CD4-positive, alpha-beta T cell treated with Interleukin-17A for 1 hour (primary cell): ENCODE measurements at places on chromosomes 2 and 18.

- peak; percentile 87 for DNase-seq
Measured at GRCh38 chr2:69816923-69817542, 12.4 kb upstream of the GMCL1 start.

DNA sequence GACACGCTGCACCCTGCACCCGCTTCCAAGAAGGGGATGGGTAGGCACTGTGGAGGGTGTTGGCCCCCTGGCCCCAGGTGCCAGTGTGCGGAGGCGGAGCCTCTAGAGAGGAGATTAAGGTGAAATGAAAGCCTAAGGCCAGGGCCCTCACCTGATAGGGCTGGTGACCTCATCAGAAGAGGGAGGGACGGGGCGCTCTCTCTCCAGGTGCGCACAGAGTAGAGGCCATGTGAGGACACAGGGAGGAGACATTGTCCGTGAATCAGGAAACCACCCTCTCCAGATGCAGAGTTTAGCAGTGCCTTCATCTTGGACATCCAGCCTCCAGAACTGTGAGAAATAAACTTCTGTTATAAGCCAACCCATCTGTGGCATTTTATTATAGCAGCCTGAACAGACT, 62.3 kb downstream of the PSMG2 start:
- no peak for DNase-seq

DNA sequence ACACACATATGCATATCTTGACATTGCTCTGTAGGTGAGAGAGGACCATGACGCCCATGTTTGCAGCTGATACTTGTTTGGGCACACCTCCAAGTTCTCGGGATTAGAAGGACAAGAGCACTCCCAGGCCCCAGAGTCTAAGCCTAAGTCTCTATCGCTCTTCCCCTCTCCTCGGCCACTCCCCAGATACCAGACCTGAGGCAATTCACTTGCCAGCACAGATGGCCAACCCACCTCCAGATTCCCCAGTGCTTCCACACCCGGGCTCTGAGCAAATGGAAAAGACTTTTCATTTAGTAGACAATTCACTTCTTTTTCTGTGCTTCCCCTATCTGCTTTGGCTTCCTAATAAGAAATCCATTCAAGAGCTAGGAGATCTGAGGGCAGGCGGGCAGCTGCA, 32.9 kb downstream of the EHD3 start:
- no peak for DNase-seq

DNA sequence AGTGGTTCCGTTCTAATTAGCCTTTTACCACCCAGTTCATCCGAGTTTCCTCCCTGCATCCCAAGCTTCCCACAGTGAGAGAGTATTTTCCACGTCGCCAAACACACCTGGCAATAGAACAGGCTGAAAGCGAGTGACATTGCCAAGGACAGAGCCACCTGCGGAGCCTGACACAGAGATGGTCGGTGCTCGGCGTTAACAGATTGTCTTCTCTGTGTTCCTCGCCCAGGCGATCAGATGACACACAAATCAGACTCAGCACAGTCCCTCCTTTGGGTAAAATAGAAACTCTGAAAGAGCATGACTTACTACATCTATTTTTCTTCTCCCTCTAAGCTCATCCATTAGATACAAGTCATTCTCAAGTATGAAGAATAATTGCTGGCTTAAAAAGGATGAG, 107.7 kb downstream of the CD226 start:
- no peak for DNase-seq

- no peak for DNase-seq
Measured at GRCh38 chr2:219636144-219636915, 8.9 kb downstream of the SLC4A3 start.

GRCh38 chr2:128727404-128727803, 408.7 kb upstream of the HS6ST1 start:
- DNase-seq: no peak

- DNase-seq: no peak
Measured at GRCh38 chr2:172307800-172308199, 119.6 kb upstream of the ITGA6 start.

GRCh38 chr2:62175728-62176127, 20.2 kb upstream of the B3GNT2 start:
- no peak for DNase-seq

DNA sequence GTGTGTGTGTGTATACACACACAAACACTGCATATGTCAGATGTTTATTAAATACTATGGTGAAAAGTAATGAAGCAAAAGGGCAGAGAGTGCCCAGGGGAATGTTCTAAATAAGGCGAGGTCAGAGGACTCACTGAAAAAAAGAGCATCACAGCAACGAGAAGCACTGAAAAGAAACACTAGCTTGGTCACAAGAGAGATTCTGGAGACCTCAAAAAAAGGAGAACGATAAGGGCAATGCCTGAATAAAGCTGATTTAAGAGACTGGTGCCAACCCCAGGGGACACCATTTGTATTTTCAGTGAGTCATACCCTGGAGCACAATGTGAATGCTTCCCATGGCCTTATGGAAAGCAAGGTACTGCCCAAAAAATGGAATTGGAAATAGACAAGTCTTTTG, 14.5 kb downstream of the SLC40A1 start:
- no peak for DNase-seq

- DNase-seq: no peak
Measured at GRCh38 chr2:217740756-217741155, 262.0 kb downstream of the TNS1 start.

GRCh38 chr2:19772981-19773380, 128.8 kb downstream of the TTC32 start:
- DNase-seq: no peak

DNA sequence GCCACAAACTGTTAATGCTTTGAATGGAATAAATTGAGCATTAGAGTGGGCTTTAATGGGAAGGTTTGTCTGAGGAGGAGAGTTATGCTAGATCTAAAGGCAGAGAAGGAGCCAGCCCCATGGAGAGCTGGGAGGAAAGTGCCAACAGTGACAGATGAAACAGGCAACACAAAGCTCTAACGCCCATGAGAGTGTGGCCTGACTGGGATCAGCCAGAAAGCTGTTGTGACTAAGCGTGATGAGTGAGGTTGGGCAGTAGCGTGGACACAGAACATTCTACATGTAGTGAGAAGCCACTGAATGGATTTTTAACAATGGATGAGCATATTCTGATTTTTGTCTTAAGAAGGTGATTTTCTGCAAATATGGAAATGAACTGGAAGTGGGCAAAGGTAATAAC, 185.3 kb upstream of the SIX2 start:
- no peak for DNase-seq

GRCh38 chr18:63225434-63225833, 94.1 kb downstream of the BCL2 start:
- no peak for DNase-seq

DNA sequence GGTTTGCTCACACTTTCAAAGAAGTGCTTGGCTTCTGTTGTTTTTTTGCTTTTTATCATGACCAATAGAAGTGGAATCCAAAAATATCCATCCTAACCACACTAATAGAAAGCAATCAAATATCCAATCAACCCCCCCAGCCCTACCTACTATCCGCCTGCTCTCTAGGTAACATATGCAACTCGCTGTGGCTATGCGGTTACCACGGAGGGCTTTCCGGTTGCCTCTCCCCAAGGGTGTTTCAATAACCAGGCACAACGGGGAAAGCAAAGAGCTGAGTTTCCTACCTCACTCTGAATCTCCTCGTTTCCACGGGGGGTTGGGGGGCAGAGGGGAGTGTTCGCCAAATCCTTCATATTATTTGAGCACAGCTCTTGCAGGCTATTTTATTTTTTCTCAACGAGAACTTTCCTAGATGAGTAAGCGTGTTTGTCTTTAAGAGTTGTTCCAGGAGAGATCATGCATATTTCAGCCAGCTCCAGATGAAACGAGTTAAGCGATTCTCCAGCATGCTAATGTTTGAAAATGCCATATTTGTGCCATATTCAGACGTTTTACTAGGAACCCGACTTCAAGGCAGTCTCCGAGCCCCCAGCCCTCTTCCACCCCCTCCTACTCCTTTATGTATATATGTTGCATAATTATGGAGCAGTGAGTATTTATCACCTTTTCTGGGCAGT, 30.3 kb downstream of the PAX3 start:
- no peak for DNase-seq

GRCh38 chr2:225996462-225996828, 596.9 kb downstream of the NYAP2 start:
- no peak for DNase-seq

DNA sequence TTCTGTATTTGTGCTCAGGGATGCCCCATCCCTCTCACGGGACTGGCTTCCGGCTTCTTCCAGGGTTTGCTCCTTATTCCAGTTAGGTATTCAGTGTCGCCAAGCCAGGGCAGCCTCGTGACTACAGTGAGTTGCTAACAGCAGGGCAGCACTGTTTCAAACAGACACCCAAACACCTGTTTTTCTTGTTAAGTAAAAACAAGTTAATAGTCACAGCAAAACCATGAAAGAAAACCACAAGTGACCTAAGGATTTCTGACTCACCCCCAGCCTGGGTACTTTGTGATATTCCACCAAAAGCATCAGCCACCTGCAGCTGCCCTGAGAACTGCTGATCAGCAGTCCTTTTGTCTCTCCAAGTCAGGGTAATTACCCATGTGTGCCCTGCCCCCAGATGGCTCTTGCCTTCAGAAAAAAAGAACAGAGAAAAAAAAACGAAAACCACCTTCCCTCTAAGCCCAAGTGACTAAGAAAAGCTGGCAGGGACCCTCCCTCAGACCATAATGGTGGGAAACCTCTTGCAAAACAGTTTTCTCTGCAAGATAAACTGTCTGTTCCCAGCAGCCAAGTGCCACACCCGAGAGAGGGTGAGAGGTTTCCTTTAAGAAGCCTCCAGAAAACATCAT, 178.2 kb downstream of the ANAPC1 start:
- peak; percentile 23 for DNase-seq

DNA sequence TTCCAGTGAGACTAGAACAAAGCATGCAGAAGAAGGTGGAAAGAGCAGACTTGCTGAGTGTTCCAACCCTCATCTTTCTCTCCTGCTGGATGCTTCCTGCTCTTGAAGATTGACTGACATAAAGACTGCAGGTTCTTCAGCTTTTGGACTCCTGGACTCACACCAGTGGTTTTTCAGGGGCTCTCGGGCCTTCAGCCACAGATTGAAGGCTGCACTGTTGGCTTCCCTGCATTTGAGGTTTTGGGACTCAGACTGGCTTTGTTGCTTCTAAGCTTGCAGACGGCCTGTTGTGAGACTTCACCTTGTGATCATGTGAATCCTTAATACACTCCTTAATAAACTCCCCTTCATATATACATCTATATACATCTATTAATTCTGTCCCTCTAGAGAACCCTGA, 20.4 kb downstream of the VRK2 start:
- DNase-seq: no peak

DNA sequence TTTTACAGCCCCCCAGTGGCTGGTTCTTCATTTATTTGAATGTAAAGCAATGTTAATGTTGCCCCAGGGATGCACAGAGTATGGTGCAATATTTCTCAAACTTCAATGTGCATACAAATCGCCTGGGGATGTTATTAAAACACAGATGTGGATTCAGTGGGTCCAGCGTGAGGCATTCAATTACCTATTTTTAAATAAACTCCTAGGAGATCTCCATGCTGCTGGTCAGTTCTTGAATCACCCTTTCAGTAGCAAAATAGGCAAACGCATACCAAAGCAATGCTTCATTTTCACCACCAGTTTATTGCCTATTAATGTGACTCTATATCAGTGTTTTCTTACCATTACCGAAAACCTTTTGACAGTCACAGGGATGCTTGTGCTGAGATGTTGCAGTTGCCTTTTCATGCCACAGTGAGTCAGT, 530.7 kb downstream of the CBLN2 start:
- DNase-seq: no peak

GRCh38 chr18:6001867-6002266, 106.5 kb upstream of the TMEM200C start:
- DNase-seq: no peak

GRCh38 chr18:13036622-13037320, 45.6 kb downstream of the CEP192 start:
- no peak for DNase-seq

DNA sequence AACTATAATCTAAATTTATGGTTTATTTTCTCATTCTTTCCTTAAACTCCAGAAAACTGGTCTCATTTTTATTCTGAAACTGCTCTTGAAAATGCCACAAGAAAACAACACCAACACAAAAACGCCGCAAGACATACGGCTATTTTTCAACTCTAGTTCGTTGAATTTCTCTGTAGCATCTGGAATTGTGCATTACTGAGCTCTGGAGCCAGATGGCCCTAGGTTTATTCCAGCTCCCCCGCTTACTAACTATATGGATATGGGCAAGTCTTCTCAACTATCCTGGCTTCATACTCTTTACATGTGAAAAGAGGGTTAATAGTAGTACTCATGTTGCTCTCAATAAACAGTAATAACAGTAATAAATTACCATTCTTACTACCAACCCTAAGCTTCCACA, 19.9 kb downstream of the FAM98A start:
- no peak for DNase-seq

GRCh38 chr2:176380341-176380740, 111.1 kb downstream of the MTX2 start:
- DNase-seq: no peak

DNA sequence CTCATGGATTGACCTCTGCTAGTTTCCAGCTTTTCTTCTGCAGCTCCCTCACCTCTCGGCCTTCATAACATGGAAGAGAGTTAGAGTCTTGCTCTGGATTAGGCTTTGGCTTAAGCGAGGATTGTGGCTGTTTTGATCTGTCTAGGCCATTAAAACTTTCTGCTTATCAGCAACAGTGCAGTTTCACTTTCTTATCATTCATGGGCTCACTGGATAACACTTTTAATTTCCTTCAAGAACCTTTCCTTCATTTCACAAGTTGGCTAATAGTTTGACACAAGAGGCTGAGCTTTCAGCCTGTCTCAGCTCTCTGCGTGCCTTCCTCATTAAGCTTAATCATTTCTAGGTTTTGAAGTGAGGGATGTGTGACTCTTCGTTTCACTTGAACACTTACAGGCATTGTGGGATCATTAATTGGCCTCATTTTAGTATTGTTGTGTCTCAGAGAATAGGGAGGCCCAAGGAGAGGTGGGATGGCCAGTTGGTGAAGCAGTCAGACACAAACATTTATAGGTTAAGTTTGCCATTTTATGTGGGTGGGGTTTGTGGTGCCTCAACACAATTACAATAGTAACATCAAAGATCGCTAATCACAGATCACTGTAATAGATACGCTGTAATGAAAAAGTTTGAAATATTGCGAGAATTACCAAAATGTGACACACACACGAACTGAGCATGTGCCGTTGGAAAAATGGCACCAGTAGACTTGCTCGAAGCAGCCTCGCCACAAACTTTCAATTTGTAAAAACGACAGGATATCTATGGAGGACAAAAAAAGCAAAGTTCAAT, 129.3 kb downstream of the ZNF236 start:
- DNase-seq: no peak

DNA sequence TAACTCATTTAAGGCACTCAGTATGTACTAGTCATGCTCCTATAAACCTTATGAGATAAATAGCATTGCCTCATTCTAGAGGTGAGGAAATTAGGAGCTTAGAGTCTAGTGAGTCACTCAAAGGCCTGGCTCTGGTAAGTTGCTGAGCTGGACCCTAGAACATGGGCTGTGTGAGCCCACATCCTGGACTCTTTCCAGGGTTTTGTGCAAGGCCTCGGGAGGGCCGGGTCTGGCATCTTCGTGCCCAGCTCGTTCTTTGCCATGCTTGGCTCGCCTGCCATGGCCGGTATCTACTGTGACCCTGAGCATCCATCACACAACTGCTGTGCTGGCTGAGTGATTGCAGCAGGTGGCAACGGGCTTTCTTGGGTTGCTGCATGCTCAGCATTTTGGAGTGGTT, 168.0 kb downstream of the LPIN1 start:
- DNase-seq: no peak
